Testis (tissue), 5 donors: ENCODE measurements at places on chromosomes 5 and 9. TPM values are rescaled to one million over a fixed set of nuclear protein-coding genes. Genes with fewer than 3 reads are reported as not detected.

PCDHB8 gene
- 4.3 TPM for total RNA-seq

CDC25C gene
- total RNA-seq = 11.8 TPM

SCGB3A2 gene
- not detected for total RNA-seq

TRIM36 gene
- 106 TPM for total RNA-seq

SLC34A3 gene
- 0.24 TPM for total RNA-seq

PHYHD1 gene
- total RNA-seq = 10.9 TPM

TAL2 gene
- total RNA-seq = not detected

IL5 gene
- total RNA-seq = 2.2 TPM

RGS14 gene
- total RNA-seq = 39.2 TPM

NMUR2 gene
- total RNA-seq = 5.0 TPM

FRRS1L gene
- 9.3 TPM for total RNA-seq

TICAM2 gene
- not detected for total RNA-seq

IFNA21 gene
- total RNA-seq = not detected

UNC5A gene
- total RNA-seq = 1.7 TPM

PCDHB16 gene
- 3.3 TPM for total RNA-seq

PCDHA10 gene
- total RNA-seq = 4.4 TPM

C9orf40 gene
- total RNA-seq = 14.6 TPM

KCNN2 gene
- 9.7 TPM for total RNA-seq

PIP5K1B gene
- 53.6 TPM for total RNA-seq

ACOT12 gene
- total RNA-seq = 0.87 TPM

ZFR gene
- 97.2 TPM for total RNA-seq

CRHBP gene
- 1.1 TPM for total RNA-seq

SLC36A2 gene
- 0.43 TPM for total RNA-seq

NFIB gene
- total RNA-seq = 23.1 TPM

LRRC70 gene
- total RNA-seq = 9.9 TPM

ADAMTS6 gene
- total RNA-seq = 25.5 TPM

TRUB2 gene
- total RNA-seq = 14.6 TPM

HCN1 gene
- 1.4 TPM for total RNA-seq

TRIP13 gene
- total RNA-seq = 49.1 TPM

POU5F2 gene
- 6.5 TPM for total RNA-seq

SLCO4C1 gene
- total RNA-seq = 2.1 TPM

CDKN2A gene
- 20.4 TPM for total RNA-seq

CBY3 gene
- total RNA-seq = 12.8 TPM

SPEF2 gene
- 17.8 TPM for total RNA-seq

STING1 gene
- 18.6 TPM for total RNA-seq

PCDHGA4 gene
- total RNA-seq = 14.2 TPM

PPIC gene
- total RNA-seq = 9.6 TPM

PCDHAC2 gene
- total RNA-seq = 19.6 TPM

SLC46A2 gene
- 1.4 TPM for total RNA-seq

PCDHGA8 gene
- total RNA-seq = 8.2 TPM

ZFP2 gene
- 6.8 TPM for total RNA-seq

ZNF366 gene
- 1.4 TPM for total RNA-seq

HMCN2 gene
- 15.5 TPM for total RNA-seq

ATG10 gene
- total RNA-seq = 14.4 TPM

MEGF10 gene
- 4.6 TPM for total RNA-seq

WNT8A gene
- 0.71 TPM for total RNA-seq

SHOC1 gene
- 36.8 TPM for total RNA-seq

AP3B1 gene
- total RNA-seq = 77.3 TPM

ADAMTS19 gene
- total RNA-seq = 4.6 TPM

CD72 gene
- 0.99 TPM for total RNA-seq

N4BP3 gene
- 3.6 TPM for total RNA-seq

CNTFR gene
- 16.0 TPM for total RNA-seq

ANGPTL2 gene
- total RNA-seq = 2.4 TPM

FBXL7 gene
- total RNA-seq = 15.2 TPM

FREM1 gene
- 4.6 TPM for total RNA-seq

GGTA1 gene
- total RNA-seq = 2.2 TPM

PLPP1 gene
- total RNA-seq = 64.7 TPM
